ENCODE measurements at places on chromosomes 11 and 22.
A peak's percentile ranks its signal among the peaks of the same experiment; 100 is the strongest.

GRCh38 chr22:43228330-43228729, 41.4 kb upstream of the TTLL12 start:
- peak; percentile 25 for DNase-seq

GRCh38 chr11:12103411-12104225, 6.8 kb upstream of the MICAL2 start:
- DNase-seq: no peak

- no peak for DNase-seq
These were observed 25.8 kb downstream of the TSKU start for GRCh38 chr11:76808996-76809395.

GRCh38 chr22:30718938-30719337, 24.3 kb downstream of the OSBP2 start:
- DNase-seq: no peak

DNA sequence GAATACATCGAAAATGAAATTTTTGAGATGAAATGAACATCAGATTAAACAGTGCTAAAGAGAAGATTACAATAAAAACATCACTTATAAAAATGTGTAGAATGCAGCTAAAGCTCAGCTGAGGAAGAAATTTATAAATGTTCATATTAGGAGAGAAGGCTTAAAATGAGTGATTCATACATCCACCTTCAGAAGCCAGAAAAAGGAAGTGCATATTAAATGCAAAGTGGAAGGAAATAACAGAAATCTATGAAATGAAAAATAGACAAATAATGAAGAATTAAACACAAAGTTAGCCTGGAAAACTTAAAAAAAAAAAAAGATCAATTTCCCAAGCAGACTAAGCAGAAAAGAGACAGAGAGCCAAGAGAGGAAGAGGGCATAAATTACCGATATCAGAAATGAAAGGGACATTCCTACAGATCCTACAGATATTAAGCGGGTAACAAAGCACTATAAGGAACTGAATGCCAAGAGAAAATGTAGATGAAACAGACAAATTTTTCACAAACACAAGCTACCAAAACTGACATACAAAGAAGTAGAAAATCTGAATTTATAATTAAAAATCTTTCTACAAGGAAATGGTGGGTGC, 7.2 kb upstream of the MOB2 start:
- DNase-seq: no peak

GRCh38 chr11:119584193-119585042, 144.6 kb downstream of the NECTIN1 start:
- DNase-seq: peak; percentile 85

- DNase-seq: no peak
These were observed 8.2 kb downstream of the USP2 start for GRCh38 chr11:119373059-119373920.

- peak; percentile 27 for DNase-seq
These were observed 48.8 kb downstream of the ENDOD1 start for GRCh38 chr11:95138448-95138847.

GRCh38 chr11:75428989-75429640, 3.9 kb downstream of the KLHL35 start:
- DNase-seq: no peak

- DNase-seq: no peak
These were observed 50.9 kb downstream of the RPS6KA4 start for GRCh38 chr11:64409707-64410403.

DNA sequence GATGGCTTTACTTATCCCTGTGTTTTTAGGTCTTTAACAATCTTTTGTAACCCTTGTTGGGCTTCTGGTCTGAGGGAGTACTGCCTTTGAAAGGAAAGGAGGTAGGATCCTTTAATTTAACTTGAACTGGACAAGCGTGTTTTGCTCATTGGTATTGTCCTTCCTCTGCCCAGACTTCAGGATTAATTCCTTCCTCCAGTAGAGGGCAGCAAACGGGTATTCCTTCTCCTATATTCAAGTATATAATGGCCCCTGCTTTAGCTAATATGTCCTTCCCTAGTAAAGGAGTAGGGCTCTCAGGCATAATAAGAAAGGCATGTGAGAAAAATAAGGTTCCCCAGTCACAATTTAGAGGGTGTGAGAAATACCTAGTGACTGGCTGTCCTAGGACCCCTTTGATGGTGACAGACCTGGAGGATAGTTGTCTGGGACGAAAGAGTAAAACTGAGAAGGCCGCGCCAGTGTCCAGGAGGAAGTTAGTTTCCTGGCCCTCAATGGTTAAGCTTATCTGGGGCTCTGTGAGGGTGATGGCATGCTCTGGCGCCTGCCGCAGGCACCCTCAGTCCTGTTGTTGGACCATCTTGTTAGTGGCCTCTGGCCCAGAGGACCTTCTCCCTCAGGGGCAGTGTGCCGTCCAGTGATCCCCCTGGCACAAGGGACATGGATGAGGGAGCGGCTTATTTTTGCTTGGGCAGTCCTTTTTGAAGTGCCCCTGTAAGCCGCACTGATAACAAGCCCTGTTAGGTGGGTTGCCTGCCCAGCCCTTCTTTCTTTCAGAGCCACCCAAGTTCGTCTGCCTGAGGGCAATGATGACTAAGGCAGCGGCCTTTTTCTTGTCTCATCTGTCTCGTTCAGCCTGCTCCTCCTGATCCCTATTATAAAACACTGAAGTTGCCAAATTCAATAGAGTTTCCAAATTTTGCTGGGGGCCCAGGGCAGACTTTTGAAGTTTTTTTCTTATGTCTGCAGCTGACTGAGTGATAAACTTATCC, 51.8 kb downstream of the C11orf71 start:
- DNase-seq: peak; percentile 84

DNA sequence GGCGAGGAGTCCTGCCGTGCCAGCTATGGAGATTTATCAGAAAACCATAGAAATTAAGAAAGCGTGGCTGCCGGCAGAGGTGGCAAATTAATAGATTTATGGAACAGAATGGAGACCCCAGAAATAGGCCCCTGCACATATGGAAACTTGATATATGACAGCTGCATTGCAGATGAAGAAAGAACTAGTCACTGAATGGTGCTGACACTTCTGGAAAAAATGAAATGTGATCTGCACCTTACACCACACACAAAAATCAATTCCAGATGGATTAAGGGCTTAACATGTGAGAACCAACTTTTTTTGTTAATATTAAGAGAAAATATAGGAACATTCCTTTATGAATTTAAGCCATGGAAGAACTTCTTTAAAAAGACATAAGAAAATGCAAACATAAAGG, 40.3 kb upstream of the TSKU start:
- peak; percentile 57 for DNase-seq

GRCh38 chr11:11407065-11407762, 54.2 kb upstream of the CSNK2A3 start:
- DNase-seq: no peak

- peak; percentile 20 for DNase-seq
These were observed 9.4 kb downstream of the OR5B21 start for GRCh38 chr11:58498464-58498863.

- DNase-seq: no peak
These were observed 31.0 kb upstream of the ST14 start for GRCh38 chr11:130128626-130129025.

GRCh38 chr11:116732271-116733042, 40.3 kb downstream of the BUD13 start:
- peak; percentile 68 for DNase-seq

DNA sequence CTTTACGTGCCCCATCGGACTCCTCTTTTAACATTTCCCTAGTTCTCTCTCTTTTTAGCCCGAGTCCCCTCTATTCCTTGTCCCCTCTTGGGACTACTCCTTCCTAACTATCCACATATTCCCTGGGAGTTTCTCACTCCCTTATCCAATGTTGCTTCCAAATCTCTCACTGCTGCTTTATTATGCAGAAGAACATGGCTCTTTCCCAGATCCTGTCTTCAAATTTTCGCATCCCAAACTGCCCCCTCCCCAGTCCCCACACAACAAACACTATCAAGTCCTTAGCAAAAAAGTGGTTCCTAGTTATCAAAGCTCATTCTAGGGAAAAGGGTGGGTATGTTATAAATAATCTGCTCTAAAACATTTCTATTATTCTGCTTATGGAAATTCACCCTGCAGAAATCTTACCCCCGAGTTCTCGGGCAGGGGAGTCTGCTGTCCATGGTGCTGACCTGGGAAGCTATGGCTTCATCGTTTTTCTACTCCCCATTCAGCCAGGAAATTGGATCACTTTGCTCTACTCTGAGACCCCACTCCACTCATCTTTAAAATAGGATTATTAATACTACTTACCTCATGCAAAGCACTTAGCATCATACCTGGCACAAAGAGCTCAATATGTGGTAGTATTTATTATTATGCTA, 393.5 kb downstream of the BUD13 start:
- DNase-seq: peak; percentile 41

DNA sequence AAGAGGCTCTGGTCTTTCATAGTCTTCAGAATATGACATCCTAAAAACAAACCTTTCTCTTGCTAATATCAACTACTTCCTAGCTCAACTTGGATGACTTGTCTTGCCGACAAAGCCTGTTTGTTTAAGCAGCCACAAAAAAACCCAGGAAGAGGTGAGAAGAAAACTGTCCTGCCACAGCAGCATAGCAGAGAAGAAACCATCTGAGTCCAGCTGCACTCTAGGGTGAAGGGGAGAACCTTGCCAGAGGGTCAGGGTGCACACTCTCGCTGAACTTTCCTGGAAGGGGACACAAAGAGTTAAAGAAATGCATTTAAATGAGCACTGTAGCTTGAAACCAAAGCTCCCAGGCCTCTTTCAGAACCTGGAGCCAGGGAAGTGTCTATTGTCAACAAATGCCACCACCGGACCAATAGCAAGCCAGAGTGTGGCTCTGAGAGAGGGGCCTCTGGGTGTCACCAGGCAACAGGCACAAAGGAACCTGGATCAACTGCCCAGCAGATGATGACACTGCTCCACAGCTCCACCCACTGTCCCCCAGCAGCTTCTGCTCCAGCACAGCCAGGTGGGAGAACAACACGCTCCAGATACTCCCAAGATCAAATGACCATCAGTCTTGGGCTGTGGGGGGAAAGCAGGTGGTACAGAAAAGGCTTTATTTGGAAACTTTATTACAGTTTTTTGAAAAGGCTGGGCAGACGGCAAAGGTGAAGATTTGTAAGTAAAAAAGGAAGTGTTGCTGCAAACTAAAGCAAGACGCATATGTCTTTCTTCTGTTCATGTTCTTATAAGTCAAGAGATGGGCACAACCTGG, 105.7 kb downstream of the RASSF10 start:
- no peak for DNase-seq

DNA sequence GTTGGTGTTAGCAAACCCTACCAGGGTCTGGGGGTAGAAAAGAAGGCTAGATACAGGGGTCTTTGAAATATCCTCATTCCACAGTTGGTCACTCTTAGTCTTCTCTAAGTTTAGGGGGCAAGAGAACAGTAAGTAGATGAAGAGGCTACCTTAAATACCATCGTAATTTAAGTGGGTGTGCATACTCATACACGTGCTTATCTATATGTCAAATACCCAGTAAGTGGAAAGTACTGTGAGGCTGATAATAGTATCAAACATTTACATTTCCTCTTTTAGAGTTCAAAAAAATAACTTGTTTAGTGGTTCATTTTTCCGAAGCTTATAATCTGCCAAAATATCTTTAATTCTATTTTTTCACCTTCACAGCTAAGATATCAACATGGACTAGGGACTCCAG, 90.7 kb downstream of the WNT11 start:
- no peak for DNase-seq

DNA sequence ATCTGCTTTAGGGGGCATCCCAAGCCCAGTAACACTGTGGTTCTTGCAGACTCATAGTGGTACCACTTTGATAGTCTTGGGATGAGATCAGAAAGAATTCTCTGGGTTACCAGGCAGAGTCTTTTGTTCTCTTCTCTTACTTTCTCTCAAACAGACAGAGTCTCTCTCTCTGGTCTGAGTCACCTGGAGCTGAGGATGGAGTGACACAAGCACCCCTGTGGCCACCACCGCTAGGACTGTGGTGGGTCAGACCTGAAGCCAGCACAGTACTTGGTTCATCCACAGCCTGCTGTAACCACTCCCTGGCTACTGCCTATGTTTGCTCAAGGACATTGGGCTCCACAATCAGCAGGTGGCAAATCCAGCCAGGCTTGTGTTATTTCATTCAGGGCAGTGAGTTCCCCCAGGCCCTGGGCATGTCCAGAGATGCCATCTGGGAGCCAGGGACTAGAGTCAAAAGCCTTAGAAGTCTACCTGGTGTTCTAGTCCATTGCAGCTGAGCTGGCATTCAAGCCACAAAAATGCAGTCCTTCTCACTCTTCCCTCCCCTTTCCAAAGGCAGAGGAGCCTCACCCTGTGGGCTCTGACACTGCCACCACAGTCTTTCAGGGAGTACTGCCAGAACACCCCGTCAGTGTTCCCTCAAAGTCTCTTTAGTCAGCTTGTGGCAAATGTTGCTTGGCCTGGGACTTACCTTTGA, 29.9 kb downstream of the ENDOD1 start:
- DNase-seq: no peak

All from fibroblast of skin of scalp (primary cell).